ENCODE measurements at places on chromosomes 11 and 22. TPM values are rescaled to one million over a fixed set of nuclear protein-coding genes. Genes with fewer than 3 reads are reported as not detected.
A peak's percentile ranks its signal among the peaks of the same experiment; 100 is the strongest.

GRCh38 chr22:45450101-45450785 lies 36.8 kb downstream of the RIBC2 start:
- no peak for DNase-seq

The USP35 gene
- total RNA-seq, result 12.9 TPM

The NCR3LG1 gene
- 16.8 TPM for total RNA-seq

GRCh38 chr11:32374261-32374711 lies 61.1 kb downstream of the WT1 start:
- peak; percentile 30 for DNase-seq

The SYT7 gene
- 0.43 TPM for total RNA-seq

The DDX25 gene
- total RNA-seq, result not detected

DNA sequence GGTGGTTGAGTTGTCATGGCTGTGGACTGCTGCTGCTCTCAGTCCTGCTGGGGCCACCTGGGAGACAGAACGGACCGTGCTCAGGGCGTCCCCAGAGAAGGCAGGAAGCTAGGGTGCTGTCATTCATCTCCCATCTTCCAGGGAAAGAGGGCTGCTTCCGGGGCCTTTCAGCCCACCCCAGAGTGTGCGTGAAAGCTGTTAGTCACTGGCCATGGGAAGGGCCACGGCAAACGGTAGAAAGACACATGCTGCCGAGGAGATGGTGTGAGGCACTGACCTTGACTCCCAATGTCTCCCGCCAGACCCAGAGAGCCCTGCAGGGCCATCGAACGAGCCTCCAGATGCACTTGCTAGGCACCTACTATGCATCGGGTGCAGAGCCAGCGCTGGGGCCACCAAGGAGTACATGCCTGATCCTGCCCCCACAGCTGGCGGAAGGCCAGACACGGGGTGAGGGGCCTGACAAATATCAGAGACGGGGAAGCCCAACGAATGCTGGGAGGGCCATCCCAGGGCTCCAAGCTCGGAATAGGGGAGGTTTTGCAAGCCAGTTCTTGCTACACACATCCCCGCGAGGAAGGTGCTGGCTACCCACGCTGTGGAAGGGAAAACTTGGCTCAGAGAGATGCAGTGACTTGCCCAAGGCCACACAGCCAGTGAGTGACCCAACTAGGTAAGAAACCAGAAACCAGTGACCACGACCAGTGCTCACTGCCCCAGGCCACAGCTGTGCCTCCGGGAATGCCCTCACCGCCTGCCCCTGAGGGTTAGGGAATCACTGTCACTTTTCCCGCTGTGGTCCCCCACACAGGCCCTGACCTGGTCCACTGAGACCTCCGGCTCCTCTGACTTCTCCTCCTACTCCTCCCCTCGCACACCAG lies 10.1 kb downstream of the RAC2 start:
- DNase-seq, result no peak

DNA sequence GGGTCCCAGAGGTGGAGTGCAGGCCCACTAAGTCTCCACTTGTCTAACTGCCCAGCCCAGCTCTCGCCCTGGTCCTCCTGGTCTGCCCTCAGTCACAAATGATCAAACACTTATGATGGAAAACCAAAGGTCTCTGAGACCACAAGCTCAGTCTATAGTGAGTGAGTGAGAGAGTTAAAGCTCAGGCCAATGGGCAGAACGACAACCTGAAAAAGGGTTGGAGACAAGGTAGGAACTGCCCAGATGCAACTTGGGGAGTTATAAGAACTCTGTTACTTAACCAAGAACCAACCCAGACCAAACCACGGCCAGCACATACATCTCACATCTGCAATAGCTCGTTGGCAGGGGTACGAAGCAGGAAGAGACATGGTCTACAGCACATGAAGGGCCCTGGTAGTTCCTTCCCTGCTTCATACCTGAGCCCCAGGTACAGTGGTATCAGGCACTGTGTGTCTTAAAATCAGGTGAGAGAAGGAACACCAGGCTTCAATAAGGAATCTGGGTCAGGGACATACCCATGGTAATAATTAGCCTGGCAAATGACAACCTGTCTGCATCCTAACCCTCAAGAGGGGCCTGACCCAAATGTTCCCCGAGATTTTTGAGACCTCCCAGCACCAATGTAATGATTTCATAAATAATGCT lies 35.7 kb downstream of the SERPIND1 start:
- no peak for DNase-seq

DNA sequence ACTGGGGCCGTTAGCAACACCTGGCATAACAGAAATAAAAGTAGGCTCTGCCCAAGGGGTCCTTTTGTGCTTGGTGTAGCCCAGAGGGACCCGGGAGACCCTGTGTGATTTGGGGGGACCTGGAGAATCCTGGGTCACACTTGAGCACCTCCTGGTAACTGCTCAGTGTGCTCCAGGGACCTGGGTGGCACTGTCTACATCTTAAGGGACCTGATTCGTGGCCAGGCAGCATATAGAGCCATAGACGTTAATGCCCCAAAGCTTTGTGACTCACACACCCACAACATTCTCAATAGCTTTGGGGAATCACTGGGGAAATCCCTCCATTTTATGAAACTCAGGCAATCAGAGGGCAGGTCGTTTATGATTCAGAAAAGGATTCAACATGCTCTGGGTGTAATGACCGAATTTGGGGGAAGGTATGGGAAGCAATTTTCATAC lies 3.6 kb upstream of the IGF2 start:
- DNase-seq, result peak; percentile 32

DNA sequence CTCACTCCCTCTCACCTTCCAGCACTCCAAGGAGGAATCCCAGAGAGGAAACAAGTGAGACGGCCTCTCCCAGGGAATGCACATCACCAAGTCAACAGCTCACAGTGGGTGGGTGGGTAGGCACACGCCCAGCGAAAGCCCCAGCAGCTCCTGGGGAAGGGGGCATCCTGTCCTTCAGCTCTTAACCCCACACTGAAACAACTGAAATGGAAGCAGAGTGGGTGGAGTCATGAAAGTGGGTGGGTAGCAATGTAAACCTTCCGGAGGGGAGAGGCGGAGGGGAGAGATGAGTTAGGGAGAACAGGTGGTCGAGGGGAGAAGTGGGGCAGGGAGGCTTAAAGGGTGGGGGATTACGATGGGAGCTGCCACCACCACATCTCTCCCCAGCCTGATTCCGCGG lies 5.4 kb downstream of the MCHR1 start:
- no peak for DNase-seq

The FJX1 gene
- 89.8 TPM for total RNA-seq

DNA sequence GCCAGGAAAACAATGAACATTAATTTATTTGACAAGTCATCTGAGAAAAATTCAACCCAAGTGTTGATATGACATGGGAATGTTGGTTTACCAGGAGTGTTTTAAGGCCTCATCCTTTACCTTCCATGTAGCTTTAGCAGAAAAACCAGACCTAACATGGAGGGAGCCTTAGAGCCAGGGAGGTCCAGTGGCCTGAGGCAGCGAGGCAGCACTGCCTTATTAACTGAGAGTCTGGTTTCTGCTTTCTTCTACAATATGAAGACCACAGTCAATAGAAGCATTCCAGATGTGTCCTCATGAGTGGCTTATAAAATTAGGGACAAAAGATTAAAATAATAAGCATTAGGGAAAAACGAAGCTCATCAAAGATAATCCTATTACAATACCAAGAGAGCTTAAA lies 61.5 kb downstream of the DKK3 start:
- no peak for DNase-seq

The TTC38 gene
- total RNA-seq, result 28.7 TPM

The MISFA gene
- under 0.01 TPM for total RNA-seq

The MAJIN gene
- total RNA-seq, result not detected

- DNase-seq, result no peak
Measured at GRCh38 chr11:33532720-33533385, 167.8 kb downstream of the C11orf91 start.

GRCh38 chr11:61913699-61914395 lies 3.5 kb downstream of the RAB3IL1 start:
- no peak for DNase-seq

- DNase-seq, result no peak
Measured at GRCh38 chr11:82183346-82183745, 550.3 kb downstream of the FAM181B start.

GRCh38 chr11:45178890-45179671 lies 32.6 kb downstream of the PRDM11 start:
- no peak for DNase-seq

- DNase-seq, result no peak
Measured at GRCh38 chr11:128522943-128523518, 64.3 kb downstream of the ETS1 start.

The PHF21B gene
- total RNA-seq, result not detected

The PKNOX2 gene
- 2.9 TPM for total RNA-seq

GRCh38 chr11:109815500-109816150 lies 277.6 kb upstream of the ZC3H12C start:
- DNase-seq, result no peak

The OR51E2 gene
- 1.9 TPM for total RNA-seq

GRCh38 chr11:3902441-3902840 lies 47.0 kb downstream of the STIM1 start:
- DNase-seq, result no peak

DNA sequence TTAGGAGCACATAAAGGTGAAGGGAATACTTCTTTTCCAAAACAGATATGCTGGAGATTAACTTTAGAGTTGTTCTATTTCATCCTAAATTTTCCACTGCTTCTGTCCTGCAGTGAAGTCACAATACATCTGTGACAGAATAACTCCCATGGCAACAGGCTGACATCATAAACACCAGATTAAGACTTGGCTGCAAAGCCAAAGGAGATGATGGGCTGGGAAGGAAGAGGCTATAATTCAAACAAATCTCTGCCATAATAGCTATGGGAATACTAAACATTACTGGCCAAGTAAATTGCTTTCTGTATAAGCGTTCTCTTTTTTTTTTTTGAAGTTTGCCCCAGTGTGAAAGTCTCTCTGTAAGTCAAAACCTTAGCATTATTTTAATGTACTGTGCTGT lies 107.7 kb downstream of the CADM1 start:
- DNase-seq, result no peak
